ENCODE measurements at places on chromosomes 1 and 21. TPM values are rescaled to one million over a fixed set of nuclear protein-coding genes. Genes with fewer than 3 reads are reported as not detected.

The RGS1 gene
- not detected for total RNA-seq

The COL9A2 gene
- total RNA-seq, result 0.17 TPM

The S100A14 gene
- total RNA-seq, result 0.46 TPM

The LCE1E gene
- total RNA-seq, result not detected

The KISS1 gene
- 0.24 TPM for total RNA-seq

The SLAMF1 gene
- total RNA-seq, result not detected

The KCNT2 gene
- total RNA-seq, result 0.07 TPM

The BCL10 gene
- total RNA-seq, result 14.2 TPM

The GCSAML gene
- not detected for total RNA-seq

The PTPRC gene
- total RNA-seq, result not detected

The RPTN gene
- not detected for total RNA-seq
